ENCODE measurements at places on chromosomes 16 and 17. TPM values are rescaled to one million over a fixed set of nuclear protein-coding genes. Genes with fewer than 3 reads are reported as not detected.

Gene MYCBPAP
- total RNA-seq = 1.5 TPM

Gene KRT23
- total RNA-seq = 0.17 TPM

Gene FOXN1
- not detected for total RNA-seq

Gene CCL17
- total RNA-seq = not detected

Gene COPS3
- total RNA-seq = 93.5 TPM

Gene WSB1
- total RNA-seq = 158 TPM

Gene FBXO39
- total RNA-seq = 0.15 TPM

Gene HAP1
- total RNA-seq = under 0.01 TPM

Gene SHPK
- 18.2 TPM for total RNA-seq

Gene TEX14
- not detected for total RNA-seq

Gene PIK3R6
- not detected for total RNA-seq

Gene ZG16B
- not detected for total RNA-seq

Gene KRT9
- not detected for total RNA-seq

Gene CD300LB
- not detected for total RNA-seq

Gene RHOT2
- total RNA-seq = 57.7 TPM

Gene KRTAP4-1
- total RNA-seq = not detected

Gene SLC12A3
- total RNA-seq = not detected

All from smooth muscle cell of trachea (primary cell).